Stimulated activated CD4-positive, alpha-beta T cell treated with anti-CD3 and anti-CD28 coated beads, Interleukin-15, amount 100 ng/mL, for 48 hours (primary cell): ENCODE measurements at places on chromosomes 6 and 20.

GRCh38 chr6:52152711-52153160 is 33.4 kb upstream of the IL17A start:
- no peak for DNase-seq

GRCh38 chr6:169188475-169188874 is 65.2 kb downstream of the THBS2 start:
- DNase-seq: no peak

DNA sequence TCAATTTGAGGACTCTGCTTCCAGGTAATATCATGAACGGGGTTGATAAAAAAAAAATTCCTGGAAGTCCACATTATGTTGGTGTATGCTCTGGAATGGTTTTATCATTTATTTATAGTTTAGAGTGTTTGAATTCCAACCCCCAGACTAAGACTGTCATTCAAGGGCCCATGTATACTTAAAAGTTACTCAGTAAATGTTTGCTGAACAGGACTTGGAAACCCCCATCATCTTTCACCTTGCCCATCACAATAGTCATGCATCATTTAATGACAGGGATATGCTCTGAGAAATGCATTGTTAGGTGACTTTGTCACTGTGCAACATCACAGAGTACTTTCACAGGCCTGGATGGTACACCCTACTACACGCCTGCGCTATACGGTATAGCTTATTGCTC is 104.8 kb downstream of the ATXN1 start:
- no peak for DNase-seq

DNA sequence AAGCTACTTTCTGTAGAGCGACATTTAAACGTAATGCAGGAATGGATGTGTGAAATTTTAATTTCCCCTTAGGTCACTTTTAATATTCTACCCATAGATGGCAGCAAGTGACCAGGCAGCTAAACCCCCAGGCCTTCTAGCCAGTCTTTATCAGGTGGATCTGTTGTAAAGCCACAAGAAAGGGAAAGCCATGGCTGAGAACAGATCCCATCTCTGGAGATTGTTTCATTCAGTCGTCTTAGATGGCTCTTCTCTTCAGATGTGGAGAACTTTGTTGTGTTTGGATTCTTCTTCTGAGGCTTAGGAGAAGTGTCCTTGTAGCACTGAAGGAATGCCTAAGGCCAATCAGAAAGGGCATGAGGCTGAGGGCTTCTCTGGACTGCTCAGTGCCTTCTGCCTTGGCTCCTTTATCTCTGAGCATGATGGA is 15.8 kb upstream of the RNF182 start:
- no peak for DNase-seq

GRCh38 chr20:24321973-24322372 is 147.5 kb upstream of the SYNDIG1 start:
- no peak for DNase-seq

- DNase-seq: no peak
Measured at GRCh38 chr20:1119128-1119505, 715 bp downstream of the PSMF1 start.

- DNase-seq: no peak
Measured at GRCh38 chr20:55415567-55416142, 589.7 kb downstream of the CBLN4 start.

DNA sequence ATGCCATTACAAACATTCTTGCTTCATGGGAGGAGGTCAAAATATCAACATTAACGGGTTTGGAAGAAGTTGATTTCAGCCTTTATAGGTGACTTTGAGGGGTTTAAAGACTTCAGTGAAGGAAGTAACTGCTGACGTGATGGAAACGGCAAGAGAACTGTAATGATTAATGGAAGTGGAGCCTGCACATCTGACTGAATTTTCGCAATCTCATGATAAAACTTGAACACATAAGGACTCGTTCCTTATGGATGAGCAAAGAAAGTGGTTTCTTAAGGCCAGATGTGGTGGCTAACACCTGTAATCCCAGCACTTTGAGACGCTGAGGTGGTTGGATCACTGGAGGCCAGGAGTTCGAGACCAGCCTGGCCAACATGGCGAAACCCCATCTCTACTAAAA is 226.1 kb downstream of the BCAS1 start:
- DNase-seq: no peak

DNA sequence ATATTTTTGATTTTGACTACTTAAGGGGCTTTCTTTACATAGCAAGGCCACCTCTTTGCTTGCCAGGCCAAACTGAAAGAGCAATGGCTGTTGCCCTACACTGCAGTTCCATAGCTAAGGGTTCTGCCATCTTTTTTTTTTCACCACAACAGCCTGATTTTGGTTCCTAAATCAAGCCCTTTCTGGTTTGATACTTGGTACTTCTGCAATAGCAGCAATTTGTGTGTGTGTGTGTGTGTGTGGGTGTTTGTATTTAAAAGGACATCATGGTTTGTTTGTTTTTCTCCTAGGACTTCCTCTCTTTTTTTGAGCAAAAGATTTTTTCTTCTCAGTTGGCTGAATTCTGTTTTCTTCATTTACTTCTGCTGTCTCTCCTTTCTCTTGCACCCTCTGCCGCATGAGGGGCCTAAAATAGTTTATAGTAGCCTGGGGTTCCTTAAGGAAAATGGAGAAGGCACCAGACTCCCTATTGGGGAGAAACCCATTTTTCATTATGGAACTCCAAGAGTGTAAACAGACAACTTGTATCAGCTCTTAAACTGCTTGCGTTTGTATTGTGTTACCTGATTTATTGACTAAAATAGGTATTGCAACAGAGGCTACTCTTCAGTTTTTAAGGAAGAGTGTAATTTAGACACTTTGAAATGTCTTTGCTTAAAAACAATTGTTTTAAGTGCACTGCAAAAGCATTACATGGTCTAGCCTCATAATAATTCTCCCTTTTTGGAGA is 12.2 kb upstream of the GCLC start:
- DNase-seq: no peak

DNA sequence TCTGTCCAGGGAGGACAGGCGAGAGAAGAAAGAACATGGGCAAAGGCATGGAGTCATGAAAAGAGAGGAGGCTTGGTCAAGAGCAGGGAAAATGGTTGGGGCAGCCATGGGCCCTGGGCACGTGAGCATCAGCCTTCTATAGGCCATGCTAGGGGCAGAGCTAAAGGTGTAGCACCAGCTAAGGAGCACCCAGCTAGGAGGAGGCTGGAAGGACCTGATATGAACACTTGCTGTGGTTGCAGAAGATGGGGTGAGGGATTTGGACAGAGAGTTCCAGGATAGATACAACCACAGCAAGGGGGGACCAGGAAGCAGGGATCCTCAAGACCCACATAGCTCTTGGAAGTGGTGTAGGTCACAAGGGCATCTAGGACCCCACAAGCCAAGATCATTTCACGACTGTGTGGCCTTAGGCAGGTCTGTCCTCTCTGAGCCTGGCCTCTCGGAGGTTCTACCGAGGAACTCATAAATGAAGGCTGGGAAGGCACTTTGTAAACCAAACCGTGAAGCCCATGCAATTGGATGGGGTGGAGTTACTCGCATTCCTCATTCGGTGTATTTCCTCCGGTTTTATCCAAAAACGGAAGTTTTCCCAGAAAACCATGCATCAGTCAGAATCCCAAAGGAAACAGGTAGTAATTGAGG is 74.0 kb upstream of the TOP1 start:
- DNase-seq: no peak

DNA sequence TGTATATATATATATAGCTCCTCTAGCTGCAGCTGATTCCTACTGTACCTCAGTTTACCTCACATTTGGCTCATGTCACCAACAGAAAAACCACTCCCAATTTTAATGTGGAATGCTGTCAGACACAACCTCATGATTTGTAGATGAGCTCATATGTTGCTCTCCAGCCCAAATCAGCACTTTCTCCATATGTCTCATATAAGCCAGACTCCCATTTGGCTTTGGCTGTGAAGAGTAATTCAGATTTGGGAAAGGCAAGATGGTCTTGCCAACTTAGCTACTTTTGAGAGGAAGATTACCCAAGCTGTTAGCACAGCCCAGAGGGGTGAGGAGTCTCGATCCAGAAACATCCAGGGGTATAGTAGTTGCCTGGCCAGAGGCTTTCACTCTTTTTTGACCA is 342.2 kb upstream of the NT5E start:
- no peak for DNase-seq

DNA sequence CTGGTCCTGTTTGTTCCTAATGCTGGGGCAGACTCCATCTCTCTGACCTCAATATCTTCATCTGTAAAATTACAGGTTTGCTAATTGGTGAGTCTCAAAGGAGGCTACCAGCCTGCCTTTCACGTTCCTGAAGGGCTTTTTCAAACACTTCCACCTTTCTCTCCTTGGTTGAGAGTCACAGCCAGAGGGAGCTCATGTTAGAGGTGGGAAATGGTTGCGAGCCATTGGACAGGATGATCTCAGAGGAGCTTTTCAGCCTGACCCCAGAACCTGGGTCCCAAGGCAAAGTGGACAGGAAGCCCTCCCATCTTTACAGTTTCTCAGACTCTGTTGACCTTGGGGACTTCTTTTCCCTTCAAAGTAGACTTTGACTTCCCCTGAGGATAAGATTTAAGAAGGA is 37.6 kb downstream of the NDUFAF5 start:
- DNase-seq: no peak

DNA sequence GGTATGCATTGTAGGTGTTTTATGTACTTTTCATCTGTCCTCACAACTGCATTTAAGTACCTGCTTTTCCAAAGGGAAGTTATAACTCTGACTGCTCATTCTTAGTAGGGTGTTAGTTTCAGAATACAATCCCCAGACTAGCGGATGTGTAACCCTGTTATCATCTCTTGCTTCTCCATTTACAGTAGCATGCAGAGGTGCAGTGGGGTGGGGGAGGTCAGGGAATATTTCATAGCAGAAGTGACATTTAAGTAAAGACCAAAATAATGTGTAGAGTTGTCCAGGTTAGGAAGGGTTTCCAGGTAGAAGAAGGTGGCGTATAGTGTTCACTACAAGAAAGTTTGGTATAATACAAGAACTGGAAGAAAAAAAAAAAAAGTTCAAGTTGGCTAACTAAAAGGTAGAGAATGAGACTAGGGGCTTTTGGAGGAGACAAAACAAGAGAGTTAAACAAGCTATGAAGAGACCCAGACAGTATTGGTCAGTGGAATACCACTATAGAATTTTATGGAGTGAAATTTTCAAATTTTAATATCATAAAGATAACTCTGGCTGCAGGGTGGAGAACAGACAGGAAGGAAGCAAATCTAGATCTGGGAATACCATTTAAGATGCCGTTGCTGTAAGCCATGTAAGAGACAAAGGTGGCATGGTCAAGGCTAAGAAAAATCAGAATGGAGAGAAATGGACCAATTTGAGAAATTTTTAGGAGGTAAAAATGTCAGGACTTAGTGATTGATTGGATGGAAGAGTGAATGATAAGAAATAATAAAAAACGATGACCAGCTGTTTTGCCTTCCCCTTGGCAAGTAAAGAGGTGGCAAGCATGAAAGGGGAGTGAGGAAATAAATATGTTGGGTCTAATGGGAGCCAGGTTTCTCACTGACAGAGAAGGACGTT is 2.2 kb upstream of the AHI1 start:
- DNase-seq: no peak

- no peak for DNase-seq
Measured at GRCh38 chr6:95743591-95743990, 166.3 kb downstream of the MANEA start.

DNA sequence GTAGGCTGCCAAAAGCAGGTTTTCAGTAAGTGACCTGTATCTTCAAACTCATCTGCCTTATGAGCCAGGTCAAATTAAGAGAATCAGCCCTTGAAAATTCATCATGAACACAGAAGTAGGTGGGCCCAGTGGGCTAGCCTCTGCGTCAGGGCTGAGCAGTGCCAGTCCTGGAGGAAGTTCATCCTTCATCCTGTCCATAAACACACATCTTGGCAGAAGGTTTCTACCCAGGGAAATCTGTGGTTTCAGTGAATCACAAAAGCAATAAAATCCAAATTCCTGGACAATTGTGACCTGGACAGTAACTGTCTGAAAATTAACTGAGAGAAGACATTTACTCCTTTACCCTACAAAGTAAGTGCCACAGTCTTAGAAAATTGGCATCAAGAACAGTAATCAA is 72.4 kb downstream of the ATG5 start:
- DNase-seq: no peak

DNA sequence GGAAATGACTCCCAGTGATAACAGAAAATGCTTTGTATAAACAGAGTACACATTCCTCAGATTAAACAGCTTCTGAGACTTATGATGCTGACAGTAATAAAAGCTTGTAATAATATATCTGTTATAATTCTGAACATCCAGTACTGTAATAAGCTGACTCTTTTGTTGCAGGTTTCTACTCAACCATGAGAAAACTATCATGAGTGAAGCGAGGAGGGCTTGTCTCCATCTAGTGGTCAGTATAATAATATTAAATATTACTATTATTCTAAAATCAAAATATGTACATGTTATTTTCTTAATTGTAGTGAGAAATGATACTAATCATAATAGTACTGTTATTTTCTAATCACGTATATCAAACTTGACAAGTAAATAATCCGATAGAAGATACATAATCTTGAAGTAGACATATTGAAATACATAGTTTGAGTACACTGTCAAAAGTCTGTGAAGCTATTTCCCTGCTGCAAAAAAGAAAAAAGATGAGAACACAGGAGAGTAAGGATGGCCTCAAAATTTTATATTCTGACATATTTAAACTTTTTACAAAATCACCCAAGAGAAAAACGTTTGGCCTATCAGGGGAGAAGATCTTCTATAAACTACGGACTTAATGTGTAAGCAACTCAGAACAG is 183.1 kb downstream of the MOXD1 start:
- no peak for DNase-seq

DNA sequence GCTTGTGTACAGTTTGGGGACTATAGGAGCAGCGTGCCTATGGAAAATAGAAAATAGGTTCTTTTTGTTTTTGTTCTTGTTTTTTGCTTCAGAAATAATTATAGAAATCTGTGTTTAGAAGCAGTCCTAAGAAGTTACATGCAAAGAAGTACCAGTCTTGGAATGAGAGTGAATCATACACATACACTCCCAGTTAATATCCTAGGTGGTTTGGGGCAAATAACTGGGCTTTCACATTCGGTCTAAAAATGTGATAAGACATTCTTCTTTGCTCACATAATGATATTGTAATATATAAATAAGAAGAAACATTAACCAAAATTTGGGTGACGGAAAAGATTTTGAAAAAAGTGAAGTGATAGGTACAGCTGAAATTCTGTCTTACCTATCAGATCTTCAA is 61.0 kb downstream of the ENPP1 start:
- no peak for DNase-seq

- no peak for DNase-seq
Measured at GRCh38 chr20:63220696-63221399, 4.9 kb upstream of the YTHDF1 start.

- no peak for DNase-seq
Measured at GRCh38 chr20:10476319-10476724, 41.2 kb downstream of the SLX4IP start.

DNA sequence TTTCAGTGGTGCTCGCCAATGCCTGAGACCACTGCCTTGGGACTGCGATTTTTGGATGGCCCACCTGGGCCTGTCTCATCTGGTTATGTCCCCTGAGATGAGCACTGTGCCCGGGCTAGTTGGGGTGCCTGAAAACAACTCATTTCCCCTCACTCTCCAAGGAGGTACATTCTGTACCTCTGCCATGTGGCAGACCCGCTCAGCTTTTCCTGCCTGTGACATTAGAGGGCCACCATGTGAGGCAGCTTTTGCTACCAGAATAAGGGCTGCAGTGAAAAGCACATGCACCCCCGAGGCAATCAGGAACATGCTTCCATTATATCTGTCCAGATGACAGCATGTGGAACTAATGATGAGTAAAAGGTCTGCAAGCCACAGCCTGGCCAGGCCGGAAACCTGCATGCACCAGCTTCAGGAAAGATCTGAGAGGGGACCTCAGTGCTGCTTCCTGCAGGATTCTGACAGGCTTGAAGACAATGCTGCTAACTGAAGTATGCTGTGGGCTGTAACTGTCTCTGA is 11.3 kb upstream of the SRSF6 start:
- DNase-seq: no peak

- DNase-seq: no peak
Measured at GRCh38 chr20:35731469-35731788, 10.6 kb downstream of the RBM39 start.
